T-cell (primary cell): ENCODE measurements at places on chromosomes 12 and 14.
A peak's percentile ranks its signal among the peaks of the same experiment; 100 is the strongest.

GRCh38 chr14:40164083-40164482, 731.9 kb upstream of the FBXO33 start:
- no peak for DNase-seq

GRCh38 chr14:32572867-32573150, 243.7 kb downstream of the AKAP6 start:
- DNase-seq = no peak

- DNase-seq = no peak
These were observed 149.0 kb upstream of the PWP1 start for GRCh38 chr12:107536613-107537012.

DNA sequence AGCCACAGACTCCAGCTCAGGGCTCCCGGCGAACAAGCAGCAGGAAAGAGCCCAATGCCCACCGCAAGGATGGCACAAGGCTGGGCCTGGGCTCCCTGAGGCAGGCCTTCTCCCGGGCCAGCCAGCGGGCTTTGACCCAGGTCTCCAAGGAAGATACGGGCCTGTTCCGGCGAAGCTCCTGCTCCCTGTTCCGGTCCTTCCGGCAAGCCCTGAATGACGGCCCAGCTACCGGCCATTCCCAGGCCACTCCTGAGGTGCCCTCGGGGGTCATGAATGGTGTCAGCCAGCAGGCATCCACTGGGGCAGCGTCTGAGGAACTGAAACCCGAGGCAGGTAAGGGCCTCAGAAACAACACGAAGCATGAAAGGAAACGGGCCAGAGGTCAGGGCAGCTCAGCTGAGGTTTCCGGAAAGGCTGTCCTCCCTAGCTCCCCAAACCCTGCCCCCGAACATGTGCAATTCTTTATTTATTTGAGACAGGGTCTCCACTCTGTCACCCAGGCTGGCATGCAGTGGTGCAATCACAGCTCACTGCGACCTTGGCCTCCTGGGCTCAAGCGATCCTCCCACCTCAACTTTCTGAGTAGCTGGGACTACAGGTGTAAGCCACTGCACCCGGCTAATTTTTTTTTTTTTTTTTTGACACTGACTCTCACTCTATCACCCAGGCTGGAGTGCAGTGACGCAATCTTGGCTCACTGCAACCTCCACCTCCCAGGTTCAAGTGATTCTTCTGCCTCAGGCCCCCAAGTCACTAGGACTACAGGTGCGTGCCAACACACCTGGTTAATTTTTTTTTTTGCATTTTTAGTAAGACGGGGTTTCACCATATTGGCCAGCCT, 6.0 kb downstream of the EXOC3L4 start:
- DNase-seq = no peak

- DNase-seq = no peak
These were observed 1.8 kb downstream of the OTOGL start for GRCh38 chr12:80101126-80101525.

GRCh38 chr12:19242581-19242980, 113.0 kb downstream of the PLEKHA5 start:
- no peak for DNase-seq

- DNase-seq = no peak
These were observed 390.7 kb downstream of the C12orf75 start for GRCh38 chr12:105721051-105721825.

DNA sequence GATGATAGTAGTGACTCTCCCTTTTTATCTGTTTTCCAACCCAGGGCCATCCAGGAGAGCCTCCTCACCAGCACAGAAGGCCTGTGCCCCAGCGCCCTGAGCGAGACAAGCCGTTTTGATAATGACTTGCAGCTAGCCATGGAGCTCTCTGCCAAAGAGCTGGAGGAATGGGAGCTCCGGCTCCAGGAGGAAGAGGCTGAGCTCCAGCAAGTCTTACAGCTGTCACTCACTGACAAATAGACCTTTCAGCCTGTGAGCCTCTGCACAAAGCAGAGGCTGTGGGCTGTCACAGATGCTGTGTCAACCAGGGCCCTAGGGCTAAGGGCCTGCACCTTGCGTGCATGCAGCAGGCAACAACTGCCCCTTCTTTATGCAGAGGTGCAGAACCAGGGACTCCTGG, 11.0 kb downstream of the C12orf76 start:
- DNase-seq = no peak

DNA sequence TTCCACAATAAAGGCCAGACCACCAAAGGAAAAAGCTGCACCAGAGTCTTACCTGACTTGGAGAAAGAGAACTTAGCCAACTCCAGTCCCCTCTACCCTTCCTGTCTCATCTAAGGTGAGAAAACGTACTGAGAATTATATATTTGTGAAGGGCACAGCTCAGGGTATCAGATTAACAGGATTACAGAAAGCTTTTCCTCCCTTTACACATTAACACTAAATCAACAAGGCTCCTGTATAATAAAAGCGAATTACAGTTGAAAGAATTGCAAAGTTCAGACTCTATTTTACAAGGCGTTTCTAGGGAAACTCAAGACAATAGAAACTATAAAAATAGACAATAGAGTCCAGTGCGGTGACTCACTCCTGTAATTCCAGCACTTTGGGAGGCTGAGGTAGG, 82.7 kb upstream of the RPL10L start:
- no peak for DNase-seq

DNA sequence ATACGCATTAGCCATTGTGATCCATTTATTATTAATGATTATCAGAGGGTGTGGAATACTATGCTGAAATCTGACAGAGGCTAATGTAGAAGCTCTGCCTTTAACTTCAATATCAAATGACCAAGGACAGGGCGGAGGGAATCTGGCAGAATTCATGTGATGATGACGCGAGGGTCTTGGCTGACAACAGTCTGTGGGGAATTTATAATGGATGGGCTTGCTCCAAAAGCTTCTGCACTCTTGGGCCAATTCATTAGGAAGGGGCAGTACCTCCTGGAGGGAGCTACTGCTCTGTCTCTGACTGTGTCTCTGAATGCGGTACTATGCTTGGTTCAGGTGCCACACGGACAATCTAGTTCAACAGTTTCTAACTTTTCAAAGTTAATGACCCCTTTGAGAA, 46.2 kb downstream of the GALNT8 start:
- DNase-seq = no peak

DNA sequence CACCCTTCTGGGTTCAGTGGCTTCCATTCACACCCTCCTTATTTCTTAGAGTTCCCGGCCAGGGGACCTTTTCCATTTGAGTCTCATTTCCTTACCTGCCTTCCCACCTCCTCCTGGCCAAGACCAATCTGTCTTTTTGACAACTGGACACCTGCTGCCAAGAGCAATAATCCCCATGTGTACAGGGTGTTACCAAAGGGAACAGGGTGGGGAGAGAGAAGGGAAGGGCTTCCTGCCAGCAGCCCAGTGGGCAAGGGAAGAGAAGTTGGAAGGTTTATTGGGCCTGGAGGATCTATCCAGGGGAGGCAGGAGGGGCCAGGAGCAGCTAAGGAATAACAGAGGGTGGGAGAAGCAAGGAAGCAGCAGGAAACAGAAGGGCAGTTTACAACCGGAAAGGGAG, 346.2 kb downstream of the C12orf75 start:
- DNase-seq = no peak

- no peak for DNase-seq
These were observed 5.2 kb downstream of the IRF2BPL start for GRCh38 chr14:77023001-77023996.

DNA sequence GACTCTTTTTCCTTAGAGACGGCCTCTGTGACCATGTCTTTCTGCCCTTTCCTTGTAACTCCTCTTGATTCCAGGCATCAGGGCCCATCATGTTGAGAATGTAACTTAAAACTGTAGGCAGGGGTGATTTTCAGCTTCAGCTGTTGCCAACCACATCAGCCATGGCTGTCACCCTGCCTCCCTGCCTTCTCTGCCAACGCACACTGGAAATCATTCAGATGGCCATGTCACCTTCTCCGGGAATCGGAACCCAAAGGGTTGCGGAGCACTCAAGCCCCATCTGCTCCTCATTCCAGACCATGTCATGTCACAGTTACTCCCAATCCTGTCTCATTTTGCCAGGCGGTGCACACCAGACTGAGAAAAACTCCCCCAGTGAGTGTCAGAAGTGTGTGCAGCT, 72.1 kb downstream of the EMP1 start:
- no peak for DNase-seq

GRCh38 chr14:55146425-55146824, 17.4 kb downstream of the LGALS3 start:
- no peak for DNase-seq

DNA sequence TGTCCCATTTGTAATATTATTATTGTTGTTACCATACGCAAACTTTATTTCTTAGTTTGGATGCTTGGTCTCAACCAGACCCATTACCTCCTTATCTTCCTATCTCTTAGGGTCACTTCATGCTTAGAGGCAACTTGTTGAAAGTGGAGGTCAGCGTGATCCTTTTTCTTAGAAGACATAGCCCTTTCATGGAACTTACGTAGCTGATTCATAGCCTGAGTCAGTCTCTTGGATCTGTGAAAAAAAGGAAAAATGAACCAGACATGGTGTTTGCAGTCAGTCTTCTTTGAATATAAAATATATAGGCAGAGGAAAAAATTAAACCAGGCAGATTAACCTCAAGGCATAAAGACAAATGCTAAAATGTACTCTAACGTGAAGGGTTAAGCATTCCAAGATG, 613.7 kb downstream of the DIO2 start:
- no peak for DNase-seq

DNA sequence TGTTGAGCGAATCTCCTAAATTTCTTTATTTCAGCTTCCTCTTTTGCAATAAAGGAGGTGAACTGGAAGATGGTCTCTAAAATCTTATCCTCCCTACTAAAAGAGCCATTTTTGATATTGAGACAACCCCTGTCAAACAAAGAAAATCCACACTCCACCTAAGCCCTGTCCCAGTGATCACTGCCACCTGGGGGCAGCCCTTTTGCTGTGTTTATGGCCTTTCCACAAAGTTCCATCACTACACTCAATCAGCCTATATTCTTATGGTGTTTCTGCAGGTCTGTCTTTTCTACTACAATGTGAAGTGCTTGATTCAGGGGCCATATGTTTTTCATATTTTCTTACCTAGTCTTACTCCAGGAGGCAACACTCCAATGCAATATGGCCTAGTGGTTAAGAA, 163.7 kb downstream of the BMP4 start:
- no peak for DNase-seq

- DNase-seq = no peak
These were observed 59.9 kb downstream of the LIN7A start for GRCh38 chr12:80877721-80878265.

DNA sequence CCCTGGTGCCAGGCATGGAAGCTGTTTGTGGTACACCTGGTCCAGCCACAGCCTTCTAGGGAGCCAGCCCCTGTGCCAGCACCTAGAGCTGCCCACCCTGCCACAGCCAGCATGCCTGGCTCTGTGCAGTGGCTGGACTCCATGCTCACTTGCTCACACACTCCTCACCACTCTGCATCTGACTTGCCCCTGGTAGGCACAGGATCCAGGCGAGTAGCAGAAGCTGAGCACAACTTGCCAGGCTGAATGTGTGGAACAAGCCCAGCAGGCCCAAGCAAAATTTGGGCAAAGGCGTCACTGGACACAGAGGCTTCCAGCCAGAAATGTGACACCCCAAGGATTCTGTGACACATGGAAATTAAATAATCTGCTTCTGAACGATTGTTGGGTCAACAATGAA, 106.7 kb downstream of the MYF5 start:
- DNase-seq = no peak

- DNase-seq = no peak
These were observed 563 bp upstream of the STXBP6 start for GRCh38 chr14:25050269-25051150.

DNA sequence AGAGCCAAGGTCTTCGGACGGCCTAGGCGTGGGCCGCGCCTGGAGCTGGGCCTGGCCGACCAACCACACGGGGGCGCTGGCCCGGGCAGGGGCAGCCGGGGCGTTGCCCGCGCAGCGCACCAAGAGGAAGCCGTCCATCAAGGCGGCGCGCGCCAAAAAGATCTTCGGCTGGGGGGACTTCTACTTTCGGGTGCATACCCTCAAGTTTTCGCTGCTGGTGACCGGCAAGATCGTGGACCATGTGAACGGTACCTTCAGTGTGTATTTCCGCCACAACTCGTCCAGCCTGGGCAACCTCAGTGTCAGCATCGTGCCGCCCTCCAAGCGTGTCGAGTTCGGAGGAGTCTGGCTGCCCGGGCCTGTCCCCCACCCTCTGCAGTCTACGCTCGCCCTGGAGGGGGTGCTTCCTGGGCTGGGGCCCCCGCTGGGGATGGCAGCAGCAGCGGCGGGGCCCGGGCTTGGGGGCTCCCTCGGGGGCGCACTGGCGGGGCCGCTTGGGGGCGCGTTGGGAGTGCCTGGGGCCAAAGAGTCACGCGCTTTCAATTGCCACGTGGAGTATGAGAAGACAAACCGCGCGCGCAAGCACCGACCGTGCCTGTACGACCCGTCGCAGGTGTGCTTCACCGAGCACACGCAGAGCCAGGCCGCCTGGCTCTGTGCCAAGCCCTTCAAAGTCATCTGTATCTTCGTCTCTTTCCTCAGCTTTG, 4.4 kb upstream of the SHMT2 start:
- peak; percentile 60 for DNase-seq

DNA sequence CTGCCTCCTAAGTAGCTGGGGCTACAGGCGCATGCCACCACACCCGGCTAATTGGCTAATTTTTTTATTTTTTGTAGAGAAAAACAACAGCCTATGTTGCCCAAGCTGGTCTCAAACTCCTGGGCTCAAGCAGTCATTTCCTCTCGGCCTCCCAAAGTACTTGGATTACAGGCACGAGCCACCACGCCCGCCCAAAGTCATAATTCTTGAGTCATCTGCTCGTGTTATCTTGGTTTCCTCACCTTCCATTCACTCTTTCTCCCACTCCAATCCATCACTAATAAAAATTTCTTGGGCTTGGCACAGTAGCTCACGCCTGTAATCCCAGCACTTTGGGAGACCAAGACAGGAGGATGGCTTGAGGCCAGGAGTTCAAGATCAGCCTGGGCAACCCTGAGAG, 32.0 kb downstream of the ITGA7 start:
- DNase-seq = no peak

GRCh38 chr12:121712190-121712460, 427 bp upstream of the TMEM120B start:
- no peak for DNase-seq

DNA sequence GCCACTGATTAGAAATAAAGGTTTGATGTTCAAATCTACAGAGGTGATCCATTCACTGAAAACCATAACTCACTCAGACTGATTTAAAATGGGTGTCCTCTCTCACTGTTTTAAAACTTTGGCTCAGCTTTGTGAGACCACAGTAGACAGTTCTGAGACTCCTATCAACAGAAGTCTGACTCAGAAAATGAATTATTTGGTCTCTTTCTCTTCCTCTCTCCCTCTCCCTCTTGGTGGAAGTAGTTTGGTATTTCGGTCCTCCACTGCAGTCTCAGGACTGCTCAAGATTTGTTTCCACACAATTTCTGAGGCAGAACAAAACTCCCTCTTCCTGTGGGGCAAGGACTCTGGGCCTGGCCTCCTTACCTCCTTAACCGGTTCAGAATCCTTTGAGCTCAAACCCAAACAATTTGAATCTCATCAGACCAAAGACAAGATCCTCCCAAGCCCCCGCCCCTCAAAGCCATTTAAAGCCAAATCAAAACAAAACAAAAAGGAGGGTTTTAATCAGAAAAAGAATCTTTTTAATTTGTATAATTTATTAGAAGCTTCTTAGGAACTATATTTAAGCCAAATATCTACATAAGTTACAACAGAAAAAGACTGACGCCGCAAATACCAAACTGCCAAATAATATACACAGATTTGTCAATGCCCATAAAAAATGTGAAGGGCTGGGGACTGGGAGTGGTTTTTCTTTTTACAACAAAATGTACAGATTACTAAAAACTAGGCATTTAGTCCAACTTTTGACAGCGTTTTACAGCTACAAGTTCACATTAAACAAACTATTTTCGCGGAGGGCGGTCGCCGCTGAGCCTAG, 3.9 kb downstream of the NKX2-1 start:
- DNase-seq = no peak
